Thoracic aorta (tissue), 2 donors: ENCODE measurements at places on chromosomes 2 and 18.

- DNase-seq, result no peak
Observed at GRCh38 chr2:18703555-18703954, 114.2 kb upstream of the NT5C1B start.

GRCh38 chr2:206937555-206937954, 1.8 kb upstream of the CPO start:
- DNase-seq, result no peak

GRCh38 chr2:37686792-37687526, 15.5 kb upstream of the CDC42EP3 start:
- no peak for DNase-seq

DNA sequence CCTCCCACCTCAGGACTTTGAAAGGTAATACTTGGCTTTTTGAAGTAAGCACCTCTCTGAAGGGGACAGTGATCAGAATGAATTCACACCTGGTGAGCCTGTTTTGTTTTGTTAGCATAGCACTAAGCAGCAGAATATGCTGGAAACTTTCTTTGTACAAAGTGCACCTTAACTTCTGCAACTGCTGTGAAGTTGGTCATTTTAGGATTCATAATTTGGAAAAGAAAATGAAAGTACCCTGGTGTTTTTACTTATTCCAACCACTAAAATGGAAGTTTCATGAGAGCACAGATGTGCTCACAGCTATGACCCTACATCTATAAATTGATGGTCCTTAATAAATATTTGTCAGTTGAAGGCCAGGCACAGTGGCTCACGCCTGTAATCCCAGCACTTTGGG, 257.8 kb upstream of the STON1 start:
- DNase-seq, result no peak

- no peak for DNase-seq
Observed at GRCh38 chr18:60656553-60656952, 284.0 kb upstream of the MC4R start.

- no peak for DNase-seq
Observed at GRCh38 chr2:190843890-190844699, 36.5 kb upstream of the GLS start.
